ENCODE measurements at places on chromosomes 2 and 18.
A peak's percentile ranks its signal among the peaks of the same experiment; 100 is the strongest.

DNA sequence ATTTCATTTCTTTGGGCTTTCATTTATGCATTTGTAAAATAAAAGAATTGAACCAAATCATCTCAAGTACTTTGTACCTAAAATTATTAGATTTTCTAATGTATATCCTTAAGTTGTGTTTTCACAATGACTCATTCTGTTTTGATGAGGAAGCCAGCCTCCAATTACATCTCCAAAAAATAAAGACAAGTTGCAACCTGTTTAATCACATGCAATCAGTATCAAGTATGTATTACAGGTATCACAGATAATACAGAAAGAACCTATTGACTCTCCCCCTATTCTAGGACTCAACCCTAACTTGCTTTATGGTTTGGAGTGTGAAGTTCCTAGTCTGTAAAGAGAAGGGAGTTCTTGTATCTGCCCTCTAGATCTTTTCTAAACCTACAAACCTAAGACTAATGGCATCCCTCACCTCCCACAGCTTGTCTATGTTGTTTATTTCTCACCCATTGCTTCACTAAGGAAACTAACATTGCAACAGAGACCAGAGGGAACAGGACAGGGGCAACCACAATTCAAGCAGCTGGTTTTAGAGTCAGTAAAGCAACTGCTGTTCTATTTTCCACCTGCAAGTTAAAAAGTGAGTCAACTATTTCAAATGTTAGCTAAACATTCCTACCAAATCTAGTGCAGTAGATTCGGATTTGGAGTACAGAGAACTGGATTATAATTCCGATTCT is 141.1 kb upstream of the ETAA1 start:
- DNase-seq, result no peak

- DNase-seq, result no peak
Measured at GRCh38 chr2:161303535-161304050, 4.6 kb upstream of the PSMD14 start.

- no peak for DNase-seq
Measured at GRCh38 chr18:32301976-32302743, 112.3 kb downstream of the MEP1B start.

GRCh38 chr2:239119346-239120126 is 271.7 kb downstream of the TWIST2 start:
- no peak for DNase-seq

GRCh38 chr2:240687045-240687740 is 4.5 kb upstream of the AQP12A start:
- DNase-seq, result no peak

DNA sequence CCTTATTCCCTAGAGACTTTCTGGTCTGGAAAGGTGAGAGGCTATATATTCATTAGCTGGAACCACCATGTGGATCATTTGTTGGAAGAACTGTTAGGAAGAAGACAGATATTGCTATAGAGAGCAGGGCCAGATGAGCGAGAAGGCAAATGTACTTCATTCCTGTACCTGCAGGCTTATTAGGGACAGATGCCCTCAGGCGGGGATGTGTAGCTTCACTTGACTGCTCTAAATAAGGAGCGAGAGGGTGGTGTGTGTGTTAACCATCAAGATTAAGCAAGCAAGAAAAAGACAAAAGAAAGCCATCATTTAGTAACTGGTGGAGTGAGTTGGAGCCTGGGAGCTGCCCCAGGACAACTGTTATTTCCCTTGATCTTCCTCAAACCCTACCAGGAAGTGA is 36.4 kb downstream of the NEDD4L start:
- no peak for DNase-seq

GRCh38 chr2:100260712-100261620 is 61.3 kb downstream of the LONRF2 start:
- DNase-seq, result no peak

DNA sequence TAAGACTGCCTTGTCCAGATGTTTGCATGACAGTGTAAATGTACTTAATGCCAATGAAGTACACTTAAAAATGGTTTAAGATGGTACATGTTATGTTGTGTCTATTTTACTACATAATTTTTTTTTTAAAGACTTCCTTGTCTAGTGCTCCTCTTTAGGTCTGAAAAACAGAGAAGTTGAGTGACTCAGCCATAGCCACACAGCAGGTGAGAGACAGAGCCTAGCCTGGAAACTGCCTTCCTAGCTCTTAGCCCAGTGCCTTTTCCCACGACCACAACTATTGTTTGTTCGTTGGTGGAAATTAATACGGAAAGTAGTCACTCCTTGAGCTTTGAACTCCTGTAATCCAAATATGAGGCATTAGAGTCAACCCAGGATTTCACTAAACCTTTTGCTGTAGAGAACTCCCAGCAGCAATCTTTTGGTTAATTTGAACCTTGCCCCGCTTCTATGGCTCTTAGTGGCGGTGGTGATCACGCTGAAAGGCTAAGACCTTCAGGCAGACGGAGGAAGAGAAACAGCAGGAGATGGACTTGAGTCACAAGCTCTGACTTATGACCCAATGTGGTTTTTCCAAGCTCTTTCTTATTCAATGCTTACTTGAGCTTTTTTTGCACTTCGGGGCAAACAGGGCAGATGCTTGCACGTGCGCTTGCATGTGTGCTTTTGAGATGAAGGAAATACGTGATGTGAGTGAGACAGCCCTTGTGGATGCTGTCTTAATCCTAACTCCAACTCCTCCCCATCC is 21.2 kb downstream of the TRIB2 start:
- DNase-seq, result no peak

DNA sequence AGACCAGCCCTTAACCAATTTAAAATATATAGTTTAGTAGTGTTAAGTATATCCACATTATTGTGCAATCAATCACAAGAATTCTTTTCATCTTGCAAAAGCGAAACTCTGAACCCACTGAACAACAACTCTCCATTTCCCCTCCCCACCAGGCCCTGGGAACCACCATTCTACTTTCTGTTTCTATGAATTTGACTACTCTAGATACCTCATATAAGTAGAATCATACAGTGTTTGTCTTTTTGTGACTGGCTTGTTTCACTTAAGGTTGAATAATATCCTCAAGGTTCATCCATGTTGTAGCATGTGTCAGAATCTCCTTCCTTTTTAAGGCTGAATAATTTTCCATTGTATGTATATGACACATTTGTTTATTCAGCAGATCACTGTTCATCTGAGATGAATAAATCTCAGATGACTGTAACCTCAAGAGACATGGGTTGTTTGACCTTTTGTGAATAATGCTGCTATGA is 8.1 kb upstream of the SOS1 start:
- DNase-seq, result no peak

DNA sequence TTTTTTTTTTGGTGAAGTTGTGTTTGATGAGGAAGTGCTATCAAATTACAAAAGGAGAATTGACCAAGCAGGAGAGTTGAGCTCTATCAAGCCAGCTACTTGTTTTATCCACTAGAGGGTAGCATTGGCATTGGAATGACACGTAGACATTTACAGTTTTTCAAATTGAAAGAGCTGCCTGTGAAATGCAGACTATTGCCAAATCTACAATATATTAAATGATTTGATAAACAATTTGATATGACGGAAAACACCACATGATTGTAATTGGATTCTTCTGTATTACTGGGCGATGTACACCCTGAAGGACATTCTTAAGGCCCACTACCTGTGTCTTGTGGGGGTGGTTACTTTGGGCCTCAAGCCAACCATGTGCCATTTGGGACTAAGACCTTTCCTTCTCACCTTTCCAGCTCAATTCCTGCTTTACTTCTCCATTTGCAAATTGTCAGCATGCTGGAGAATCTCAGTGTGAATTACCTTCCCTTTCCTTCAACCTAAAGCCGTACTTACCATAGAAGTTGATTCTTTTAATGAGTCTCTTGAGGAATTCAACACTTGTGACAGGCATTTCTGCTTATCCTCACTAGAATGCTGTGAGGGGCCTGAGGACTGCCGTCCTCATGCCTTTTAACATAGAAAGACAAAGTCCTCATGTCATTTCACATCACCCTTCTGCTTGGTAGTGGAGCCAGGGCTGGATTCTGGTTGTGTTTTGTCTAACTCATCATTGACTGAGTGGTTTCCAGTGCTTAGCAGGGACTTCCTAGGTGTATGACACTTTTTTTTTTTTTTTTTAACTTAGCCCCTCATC is 134.8 kb upstream of the THUMPD2 start:
- DNase-seq, result no peak

- no peak for DNase-seq
Measured at GRCh38 chr18:29664278-29665036, 1378.1 kb downstream of the DSC3 start.

DNA sequence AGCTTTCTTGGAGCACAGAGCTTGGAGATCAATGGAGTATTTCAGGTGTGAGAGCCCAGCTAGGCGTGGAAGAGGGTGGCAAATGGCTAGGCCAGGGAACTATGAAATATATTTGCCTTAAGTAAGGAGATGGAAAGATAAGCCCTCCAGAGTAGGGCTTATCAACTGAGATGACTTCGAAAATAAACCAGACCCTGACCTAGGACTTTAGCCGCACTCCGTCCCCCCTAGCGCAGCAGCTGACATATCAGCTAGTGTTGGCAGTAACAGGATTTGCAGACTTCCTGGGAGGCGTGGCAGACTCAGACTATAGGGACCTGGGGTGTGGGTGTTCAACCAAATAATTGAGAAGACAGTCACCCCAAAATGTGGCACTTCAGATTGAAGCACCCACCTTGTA is 127.7 kb upstream of the EPAS1 start:
- DNase-seq, result no peak

- no peak for DNase-seq
Measured at GRCh38 chr2:9287400-9288045, 80.9 kb downstream of the ASAP2 start.

GRCh38 chr2:111160758-111161157 is 40.0 kb downstream of the BCL2L11 start:
- no peak for DNase-seq

GRCh38 chr2:26035090-26035743 is 1.3 kb downstream of the RAB10 start:
- no peak for DNase-seq

DNA sequence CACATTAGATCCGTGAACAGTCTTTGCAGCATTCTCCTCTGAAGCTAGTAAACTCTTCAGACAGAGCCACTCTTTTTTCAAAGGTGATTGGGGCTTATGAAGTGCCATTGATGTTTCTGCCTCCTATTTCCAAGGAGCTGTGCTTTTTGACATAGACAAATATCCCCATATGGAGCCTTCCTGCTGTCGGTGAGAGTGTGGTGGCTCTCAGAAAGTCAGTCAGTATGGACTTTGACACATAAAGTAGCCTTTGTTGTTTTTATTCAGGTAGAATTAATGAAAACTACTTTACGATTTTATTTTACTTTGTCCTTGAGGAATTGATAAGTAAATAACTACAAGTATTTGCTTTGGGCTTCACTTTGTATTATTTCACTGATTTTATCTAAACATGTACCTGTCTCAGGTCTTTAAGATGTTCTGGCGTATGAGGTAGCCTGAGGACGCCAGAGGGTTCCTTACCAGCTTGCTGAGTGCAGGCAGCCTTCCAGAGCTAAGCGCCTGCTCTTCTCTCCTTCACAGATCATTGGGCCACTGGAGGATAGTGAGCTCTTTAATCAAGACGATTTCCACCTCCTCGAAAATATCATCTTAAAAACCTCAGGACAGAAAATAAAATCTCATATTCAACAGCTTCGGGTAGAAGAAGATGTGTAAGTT is 69.7 kb downstream of the UGGT1 start:
- DNase-seq, result no peak

GRCh38 chr2:218093879-218094278 is 24.8 kb downstream of the RUFY4 start:
- no peak for DNase-seq

DNA sequence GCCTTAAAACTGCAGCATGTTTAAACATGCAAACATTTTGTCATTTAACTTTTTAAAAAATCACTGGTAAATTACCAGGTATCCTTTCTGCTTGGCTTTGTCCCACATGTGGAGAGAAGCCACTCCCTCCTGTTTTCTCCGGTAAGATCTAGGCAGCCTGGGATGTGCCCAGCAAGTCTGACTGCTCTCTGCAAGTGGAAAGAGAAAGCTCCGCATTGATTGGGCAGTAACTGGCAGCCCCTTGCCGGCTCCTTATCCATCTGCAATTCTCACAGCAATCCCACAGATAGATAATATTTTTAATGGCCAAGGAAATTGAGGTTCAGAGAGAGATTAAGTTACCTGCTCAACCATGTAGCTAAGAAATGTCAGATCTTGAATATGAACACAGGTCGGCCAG is 136.1 kb downstream of the TMEM200C start:
- DNase-seq, result no peak

DNA sequence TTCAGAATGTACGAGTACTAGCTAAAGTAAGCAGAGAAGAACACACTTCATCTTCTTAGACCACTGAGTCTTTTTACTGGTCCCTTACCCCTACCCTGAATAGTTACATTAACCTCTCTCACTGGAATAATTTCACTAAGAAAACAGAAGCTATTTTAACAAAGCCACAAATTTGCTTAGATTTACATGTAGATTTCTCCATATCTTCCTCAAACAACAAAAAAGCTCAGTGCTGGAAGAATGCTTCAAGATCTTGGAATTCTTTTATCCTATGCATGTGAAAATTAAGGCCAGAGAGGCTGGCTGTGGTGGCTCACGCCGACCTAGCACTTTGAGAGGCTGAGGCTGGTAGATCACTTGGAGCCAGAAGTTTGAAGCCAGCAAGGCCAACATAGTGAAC is 35.2 kb downstream of the MOGAT1 start:
- no peak for DNase-seq

- peak; percentile 26 for DNase-seq
Measured at GRCh38 chr2:33275689-33276444, 200.6 kb upstream of the RASGRP3 start.

- DNase-seq, result no peak
Measured at GRCh38 chr2:163133602-163134001, 295.0 kb upstream of the KCNH7 start.

- DNase-seq, result no peak
Measured at GRCh38 chr2:175030380-175031271, 25.4 kb upstream of the CHN1 start.

DNA sequence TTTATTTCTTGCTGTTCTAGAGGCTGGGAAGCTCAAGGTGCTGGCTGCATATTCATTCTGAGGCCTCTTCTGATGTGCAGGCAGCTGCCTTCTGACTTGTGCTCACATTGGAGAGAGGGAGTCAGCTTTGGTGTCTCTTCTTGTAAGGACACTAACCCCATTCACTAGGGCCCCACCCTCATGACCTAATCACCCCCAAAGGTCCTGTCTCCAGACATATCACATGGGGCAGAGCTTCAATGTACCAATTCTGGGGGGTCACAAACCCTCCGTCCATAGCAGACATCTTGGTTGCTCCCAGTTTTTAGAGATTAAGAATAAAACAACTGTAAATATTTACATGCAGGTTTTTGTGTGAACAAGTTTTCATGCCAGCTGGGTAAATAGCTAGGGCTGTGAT is 109.1 kb downstream of the RTP5 start:
- no peak for DNase-seq
